ENCODE measurements at places on chromosomes 5 and 9. TPM values are rescaled to one million over a fixed set of nuclear protein-coding genes. Genes with fewer than 3 reads are reported as not detected.
A peak's percentile ranks its signal among the peaks of the same experiment; 100 is the strongest.

DNA sequence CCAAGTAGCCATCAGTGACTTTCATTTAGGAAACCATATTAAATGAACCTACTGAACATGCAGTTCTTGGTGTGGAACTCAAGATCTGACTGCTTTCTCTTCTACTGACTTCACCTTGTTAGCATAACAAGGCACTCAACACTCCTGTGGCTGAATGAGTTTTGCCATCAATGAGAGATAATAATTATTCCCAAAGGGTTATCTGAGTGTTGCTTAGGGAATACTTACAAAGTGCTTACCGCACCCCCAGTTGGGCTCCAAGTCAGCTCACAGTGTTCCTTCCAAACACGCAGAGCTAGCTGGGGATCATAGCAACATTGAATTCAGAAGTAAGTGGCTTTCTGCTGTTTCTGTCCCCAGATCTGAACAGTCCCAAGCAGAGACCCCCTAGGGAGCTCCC, 182.9 kb downstream of the SREK1 start:
- no peak for DNase-seq

The PHAX gene
- polyA plus RNA-seq: 23.8 TPM

The SPAAR gene
- 8.7 TPM for polyA plus RNA-seq

DNA sequence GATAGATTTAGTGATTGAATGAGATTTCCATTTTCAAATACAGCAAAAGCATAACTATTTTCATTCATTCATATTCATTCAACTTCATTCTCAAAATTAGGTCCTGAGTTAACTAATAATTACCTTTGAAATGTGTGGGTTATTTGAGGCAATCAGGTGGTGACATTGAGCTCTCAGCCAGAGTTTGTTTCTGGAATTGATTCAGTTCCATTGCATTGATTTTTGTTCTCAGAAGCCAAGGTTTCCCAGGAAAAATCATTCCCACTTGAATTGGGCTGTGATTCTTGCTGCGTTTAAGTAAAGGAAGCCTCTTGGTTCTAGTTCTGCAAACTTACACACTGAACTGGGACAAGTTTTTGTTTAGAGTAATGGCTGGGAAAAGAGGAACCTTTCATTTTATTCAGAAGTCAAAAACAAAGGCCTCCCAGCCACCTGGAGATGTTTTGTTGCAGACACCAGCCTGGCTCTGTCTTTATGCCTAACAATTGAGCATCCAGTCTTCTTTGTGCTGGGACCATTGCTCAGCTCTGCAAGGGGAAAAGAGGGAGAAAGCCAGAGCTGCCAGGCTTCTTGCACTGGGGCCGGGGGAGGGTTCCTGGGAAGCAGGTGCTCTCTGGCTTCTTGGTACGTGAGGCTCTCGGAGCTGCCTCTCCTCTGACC, 198.6 kb downstream of the TRIO start:
- no peak for DNase-seq

- no peak for DNase-seq
Measured at GRCh38 chr5:131766689-131767088, 30.1 kb downstream of the FNIP1 start.

The C5orf46 gene
- polyA plus RNA-seq: 6.0 TPM

- DNase-seq: peak; percentile 54
Measured at GRCh38 chr5:132812123-132812765, 858 bp upstream of the SOWAHA start.

DNA sequence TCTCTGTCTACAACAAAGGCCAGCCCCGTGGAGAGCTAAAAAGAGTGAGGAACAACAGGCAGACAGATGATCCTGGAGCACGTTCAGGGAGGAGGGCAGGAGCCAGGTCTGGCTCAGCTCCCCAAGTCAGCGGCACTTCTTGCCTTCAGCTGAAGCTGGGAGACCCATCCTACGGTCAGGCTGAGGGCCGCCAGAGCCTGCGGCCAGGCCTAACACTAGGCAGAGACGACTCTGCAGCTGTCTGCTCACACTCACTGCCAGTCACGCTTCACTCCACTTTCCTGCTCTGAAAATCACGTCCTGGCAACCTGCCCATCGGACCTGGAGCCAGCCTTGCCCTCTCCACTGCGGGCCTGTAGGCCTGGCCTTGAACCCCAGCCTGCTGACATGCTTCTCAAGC, 160.9 kb upstream of the LHFPL2 start:
- peak; percentile 62 for DNase-seq

- DNase-seq: no peak
Measured at GRCh38 chr9:126696401-126697145, 82.8 kb downstream of the LMX1B start.

DNA sequence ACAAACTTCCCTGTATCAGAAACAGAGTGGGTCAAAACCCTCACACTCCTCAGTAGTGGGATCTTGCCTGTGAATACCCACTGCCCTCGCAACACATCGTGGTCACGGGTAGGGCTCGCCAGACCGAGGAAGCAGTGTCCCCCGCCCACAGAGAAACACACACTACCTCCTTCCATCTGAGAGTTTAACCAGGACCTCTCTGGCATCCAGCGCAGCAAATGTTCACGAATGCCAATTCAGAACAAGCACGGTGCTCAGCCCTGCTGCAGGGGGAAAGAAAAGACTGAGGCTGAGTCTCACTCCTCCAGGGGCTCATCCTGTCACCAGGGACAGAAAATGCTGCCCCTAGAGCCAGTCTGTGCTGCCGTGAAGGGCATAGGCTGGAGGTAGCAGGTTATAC, 42.5 kb upstream of the SYNPO start:
- DNase-seq: no peak

DNA sequence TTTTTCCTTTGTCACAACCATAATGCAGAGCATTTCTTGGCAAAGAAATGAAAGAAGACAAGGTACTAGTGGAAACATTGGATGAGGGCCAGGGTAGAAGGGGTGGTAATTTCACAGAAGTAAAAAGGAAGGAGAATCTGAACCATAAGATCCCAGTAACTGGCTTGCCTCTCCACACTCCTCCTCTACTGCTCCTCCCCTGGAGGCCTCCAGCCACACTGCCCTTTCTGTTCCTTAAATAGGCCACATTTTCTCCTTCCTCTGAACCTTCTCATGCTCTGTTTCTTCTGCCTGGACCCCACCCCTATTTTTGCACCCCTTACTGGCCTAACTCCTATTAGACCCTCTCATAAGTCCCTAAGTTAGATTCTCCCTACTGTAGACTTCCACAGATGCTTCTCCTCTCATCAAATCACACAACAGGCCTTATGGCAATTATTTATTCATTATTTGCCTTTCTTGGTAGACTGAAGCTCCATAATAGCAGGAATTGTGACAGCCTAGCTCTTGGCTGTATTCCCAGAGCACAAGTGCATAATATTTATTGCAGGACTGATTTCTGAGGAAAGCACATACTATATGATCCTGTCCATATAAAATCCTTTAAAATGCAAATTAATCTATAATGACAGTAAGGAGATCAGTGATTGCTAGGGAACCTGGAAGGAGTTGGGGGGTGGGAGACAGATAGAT, 31.3 kb upstream of the GRIA1 start:
- no peak for DNase-seq

GRCh38 chr5:83554133-83554532, 82.6 kb downstream of the VCAN start:
- DNase-seq: no peak

GRCh38 chr9:112971415-112971814, 40.6 kb downstream of the ZNF883 start:
- DNase-seq: no peak

GRCh38 chr9:36030871-36031270, 5.8 kb upstream of the RECK start:
- no peak for DNase-seq

DNA sequence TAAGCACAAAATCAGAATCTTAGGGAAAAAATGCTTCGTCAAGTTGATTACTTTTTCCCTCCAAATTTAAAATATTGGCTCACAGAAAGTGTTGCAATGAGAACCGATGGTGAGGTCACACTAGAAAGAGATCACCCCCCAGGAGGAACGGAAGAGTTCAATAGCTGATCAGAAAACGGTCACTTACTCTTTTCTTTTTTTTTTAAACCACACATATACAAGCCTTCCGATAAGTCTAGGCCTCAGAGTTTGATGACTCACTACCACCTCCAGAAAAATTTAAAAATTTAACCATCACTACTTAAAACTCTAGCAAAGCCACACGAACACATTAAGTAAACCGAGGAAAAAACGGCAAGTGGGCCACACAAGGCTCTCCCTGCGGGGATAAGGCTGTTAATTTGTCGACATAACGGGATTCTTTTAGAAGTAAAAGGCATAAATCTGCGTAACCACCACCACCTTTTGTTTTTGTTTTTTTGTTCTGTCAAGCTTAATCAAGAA, 1.2 kb downstream of the SURF4 start:
- no peak for DNase-seq

- DNase-seq: no peak
Measured at GRCh38 chr5:100787648-100788047, 115.4 kb downstream of the ST8SIA4 start.

- DNase-seq: no peak
Measured at GRCh38 chr5:139707445-139708003, 59.4 kb downstream of the CXXC5 start.

DNA sequence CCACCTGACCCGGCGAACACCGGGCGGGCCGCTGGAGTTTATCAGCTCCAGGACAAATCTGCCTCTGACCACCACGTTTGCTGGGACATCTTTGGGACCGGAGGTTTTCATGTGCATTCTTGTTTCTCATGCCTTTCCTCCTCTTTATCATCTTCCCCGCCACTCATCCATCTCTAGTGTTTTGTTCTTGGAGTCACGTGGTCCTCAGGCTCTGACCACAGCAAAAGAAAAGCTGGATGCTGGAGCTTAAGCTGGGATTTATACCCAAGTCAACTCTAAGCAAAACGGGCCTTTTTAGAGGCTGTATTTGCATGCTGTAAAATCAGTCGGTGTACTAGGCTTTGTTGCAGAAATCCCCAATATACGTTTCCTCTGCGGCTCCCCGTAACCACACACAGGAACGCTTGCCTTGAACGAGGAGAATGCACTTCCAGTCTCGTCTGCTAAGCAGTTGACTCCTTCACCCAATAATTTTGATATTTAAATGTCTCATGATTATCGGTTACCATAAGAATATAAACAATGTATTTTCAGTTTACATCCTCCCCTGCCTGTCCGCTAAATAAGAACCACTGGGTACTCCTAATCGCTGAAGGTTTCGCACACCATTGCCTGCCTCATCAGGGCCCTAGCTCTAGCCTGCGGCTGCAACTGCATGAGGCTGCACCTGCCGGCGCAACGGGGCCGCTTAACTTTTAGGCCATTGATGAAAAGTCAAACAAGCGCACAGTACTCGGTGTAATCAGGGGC, 560 bp upstream of the NDUFS6 start:
- no peak for DNase-seq
